NCI-H1417 (cell line): ENCODE measurements at places on chromosomes 3 and 15.

GRCh38 chr3:111087924-111088469 is 16.4 kb downstream of the NECTIN3 start:
- DNase-seq = no peak

DNA sequence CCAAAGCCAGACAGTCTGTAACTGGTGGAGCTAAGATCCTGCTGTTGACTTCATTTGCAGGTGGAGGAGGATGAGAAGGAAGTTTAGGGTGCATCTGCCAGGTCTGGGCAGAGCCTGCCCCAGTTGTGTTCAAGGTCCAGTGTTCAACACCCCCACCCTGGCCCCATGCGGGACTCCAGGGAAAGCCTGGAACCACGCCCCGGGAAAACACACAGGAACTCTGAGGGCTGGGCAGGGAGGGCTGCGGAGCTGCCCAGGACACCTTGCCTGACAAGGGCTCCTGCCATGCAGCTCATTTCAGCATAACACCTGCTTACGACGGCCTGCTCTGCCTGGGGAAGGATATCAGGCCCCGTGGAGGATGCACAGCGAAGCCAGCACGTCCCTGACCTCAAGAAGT is 286.3 kb downstream of the XXYLT1 start:
- DNase-seq = no peak

GRCh38 chr3:195010551-195011100 is 260.3 kb downstream of the XXYLT1 start:
- DNase-seq = no peak

DNA sequence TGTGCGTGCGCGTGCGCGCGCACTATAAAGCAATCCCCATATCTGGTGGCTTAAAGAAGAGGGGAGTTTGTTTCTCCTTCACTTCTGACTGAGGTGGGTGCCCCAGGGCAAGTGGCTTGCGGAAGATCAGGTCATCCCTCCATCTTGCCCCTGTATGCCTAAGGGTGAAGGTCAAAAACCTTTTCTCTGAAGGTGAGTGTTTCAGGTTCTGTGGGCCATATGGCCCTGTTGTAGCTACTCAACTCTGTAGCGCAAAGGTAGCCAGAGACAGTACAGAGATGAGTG is 5.5 kb downstream of the ABTB1 start:
- no peak for DNase-seq

GRCh38 chr3:16893618-16894200 is 9.0 kb downstream of the PLCL2 start:
- DNase-seq = no peak

DNA sequence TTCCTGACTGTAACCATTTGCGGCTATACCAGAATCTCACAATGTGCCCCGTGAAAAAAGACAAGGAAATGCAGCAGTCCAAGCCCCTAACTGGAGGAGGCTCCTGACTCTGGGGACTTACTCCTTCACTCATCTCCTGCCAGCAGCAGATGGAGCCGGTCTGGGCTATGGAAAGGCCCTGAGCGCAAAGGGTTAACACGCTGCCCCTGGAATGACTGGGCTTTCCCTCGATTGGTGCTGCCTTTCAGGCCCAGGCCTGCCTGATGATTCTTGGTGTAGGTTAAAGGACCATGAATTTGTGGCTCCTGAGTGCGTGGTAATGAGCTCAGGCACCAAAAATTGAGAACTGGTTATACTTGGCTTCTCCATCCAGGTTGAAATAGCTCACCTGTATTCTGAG is 42.3 kb upstream of the GALNT15 start:
- DNase-seq = no peak
